Endodermal cell (in vitro differentiated cells): ENCODE measurements at places on chromosomes 4 and X. TPM values are rescaled to one million over a fixed set of nuclear protein-coding genes. Genes with fewer than 3 reads are reported as not detected.

Gene STBD1
- 0.31 and 0.47 TPM in 2 replicates for total RNA-seq

Gene ZNF157
- total RNA-seq: 0.97 and 1.6 TPM in 2 replicates

Gene MID1IP1
- 125 and 131 TPM in 2 replicates for total RNA-seq

Gene LGI2
- total RNA-seq: 6.3 and 6.5 TPM in 2 replicates

Gene PITX2
- 26.3 and 32.7 TPM in 2 replicates for total RNA-seq

Gene SMARCA1
- 142 and 146 TPM in 2 replicates for total RNA-seq

Gene CXCL1
- total RNA-seq: 0.24 and 0.86 TPM in 2 replicates

Gene NKX3-2
- total RNA-seq: 0.11 to 0.25 TPM (median 0.23 TPM) in 3 replicates

Gene CCDC110
- 0.38 to 0.80 TPM (median 0.78 TPM) in 3 replicates for total RNA-seq

Gene MAGEB17
- 0.33 to 0.55 TPM in 2 of 3 replicates, not detected in the other for total RNA-seq

Gene GYPB
- total RNA-seq: 1.5 to 6.8 TPM (median 4.1 TPM) in 3 replicates
